ENCODE measurements at places on chromosomes 16 and 17.

- DNase-seq = no peak
Measured at GRCh38 chr17:57357392-57357784, 101.1 kb downstream of the MSI2 start.

DNA sequence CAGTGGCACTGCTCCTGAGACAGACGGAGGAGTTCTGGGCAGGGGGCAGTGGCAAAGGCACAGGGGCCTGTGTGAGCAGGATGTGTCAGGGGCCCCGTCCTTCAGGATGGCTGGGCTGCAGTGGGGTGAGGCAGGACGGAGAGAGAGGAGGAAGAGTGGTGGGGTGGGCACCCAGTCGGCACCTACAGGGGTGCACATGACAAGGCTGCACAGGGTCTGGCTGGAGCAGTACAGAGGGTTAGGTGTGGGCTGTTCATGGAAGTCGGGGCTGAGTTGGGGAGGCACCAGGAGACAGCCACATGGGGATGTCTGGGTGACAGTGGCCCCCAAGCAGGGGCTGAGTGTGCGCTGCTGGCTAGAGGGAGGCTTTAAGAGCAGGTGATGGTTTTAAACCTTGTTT lies 106.0 kb downstream of the RAB11FIP4 start:
- no peak for DNase-seq

DNA sequence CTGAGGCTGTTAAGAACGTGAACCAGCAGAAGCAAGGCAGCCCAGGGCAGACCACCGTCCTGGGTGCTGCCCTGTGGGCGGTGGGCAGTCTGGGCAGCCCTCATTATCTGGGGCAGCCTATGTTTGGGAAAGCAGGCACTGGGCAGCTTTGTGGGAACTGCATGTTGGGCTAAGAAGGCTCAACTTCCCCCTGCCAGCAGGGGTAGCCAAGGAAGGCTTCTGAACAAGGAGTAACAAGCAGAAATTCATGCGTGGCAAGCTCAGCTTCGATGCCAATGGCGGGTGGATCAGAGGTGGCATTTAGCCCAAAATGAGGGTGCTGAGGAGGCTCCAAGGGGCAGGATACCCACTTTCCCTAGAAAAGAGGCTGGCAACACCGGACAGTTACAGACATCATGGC lies 42.7 kb upstream of the METRNL start:
- no peak for DNase-seq

- DNase-seq = no peak
Measured at GRCh38 chr16:88585269-88585668, 15.1 kb downstream of the ZC3H18 start.

- no peak for DNase-seq
Measured at GRCh38 chr17:77723909-77724875, 234.3 kb upstream of the TNRC6C start.
